ENCODE measurements at places on chromosomes 2 and 18. TPM values are rescaled to one million over a fixed set of nuclear protein-coding genes. Genes with fewer than 3 reads are reported as not detected.

DNA sequence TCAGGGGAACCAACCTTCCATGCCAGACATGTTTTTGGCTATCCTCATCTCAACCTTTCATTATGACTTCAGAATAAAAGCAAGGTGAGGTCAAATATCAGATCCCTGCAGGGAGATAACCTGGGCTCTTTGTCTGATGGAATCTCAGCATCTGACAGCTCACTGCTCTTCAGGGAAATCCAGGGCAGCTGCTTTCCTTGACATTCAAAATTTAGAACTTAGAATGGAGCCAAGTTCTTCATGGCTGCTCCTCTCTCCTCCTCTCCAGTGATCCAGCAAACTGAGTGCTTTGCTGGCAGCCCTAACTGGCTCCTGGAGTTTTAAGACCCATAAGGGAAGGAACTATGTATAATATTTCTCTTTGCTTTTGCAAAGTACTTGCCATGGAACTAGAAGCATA is 716.3 kb downstream of the TSN start:
- no peak for DNase-seq

DNA sequence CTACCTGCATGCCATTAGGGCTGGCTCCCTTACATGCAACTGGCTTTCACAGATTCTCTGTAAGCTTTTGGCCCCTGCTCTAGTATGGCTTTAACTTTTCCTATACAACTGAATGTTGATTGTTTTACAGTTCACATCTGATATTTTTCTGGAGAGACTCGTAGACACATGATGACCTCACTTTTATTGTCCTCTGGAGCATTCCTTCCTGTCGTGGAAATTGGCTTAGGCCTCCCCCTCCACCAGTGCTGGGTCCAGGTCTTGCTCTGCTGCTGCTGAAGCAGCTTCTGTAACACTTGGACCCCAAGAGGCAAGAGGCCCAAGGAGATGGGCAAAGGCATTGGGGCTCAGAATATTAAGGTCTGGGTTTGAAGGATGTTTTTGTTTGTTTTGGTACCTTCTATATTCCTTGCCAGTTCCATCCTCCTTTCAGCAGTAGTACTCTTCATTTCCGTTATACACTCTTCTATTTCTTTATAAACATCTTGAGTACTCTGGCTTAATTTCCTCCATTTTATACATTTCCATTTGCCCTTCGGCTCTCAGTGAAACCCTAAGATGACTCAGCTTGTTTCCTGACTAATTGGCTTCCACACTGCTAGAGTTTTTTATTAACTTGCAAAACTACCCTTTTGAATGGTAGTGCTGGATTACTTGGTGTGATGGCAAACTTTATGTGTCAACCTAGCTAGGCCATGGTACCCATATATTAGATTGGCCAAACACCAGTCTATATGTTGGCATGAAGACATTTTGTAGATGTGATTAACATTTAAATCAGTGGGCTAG is 219.8 kb downstream of the CDCA7 start:
- DNase-seq: no peak

DNA sequence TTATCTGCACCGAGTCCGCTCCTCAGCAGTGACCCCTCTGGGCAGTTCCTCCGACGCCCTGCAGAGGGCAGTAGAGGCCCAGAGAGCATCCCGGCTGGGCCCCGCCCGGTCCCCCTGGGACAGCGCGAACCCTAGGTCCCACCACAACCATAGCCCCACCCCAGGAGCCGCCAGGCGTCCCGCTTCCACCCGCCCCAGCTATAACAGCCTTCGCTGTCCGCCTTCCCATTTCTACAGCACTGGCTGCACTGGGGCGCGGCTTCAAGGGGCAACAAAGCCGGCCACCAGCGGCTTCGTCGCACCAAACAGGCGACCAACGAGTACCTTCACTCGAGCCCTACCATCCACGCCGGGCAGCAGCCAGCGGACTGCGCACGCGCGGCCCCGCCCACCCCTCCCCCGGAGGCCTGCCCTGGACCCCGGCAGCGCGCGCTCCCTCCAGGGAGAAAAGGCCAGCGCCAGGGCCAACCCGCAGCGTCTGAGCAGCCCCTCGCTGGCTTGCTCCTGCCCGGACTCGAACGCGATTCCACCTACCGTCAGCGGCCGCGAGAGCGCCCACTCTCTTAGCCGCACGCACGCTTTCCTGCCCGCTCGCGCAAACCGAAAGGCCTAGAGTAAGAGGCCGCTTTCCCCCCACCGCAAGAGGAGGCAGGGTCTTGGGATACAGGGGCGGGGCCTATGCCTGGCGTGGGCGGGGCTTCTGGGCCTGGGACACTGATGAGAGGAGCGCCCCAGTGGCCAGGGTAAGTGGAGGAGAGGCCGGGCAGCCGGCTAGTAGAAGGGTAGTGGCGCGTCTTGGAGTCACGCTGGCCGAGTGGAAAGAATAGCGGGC is at the start of gene NHEJ1:
NHEJ1 (minus strand) TSS at position 630 of the 832 bp plus-strand sequence. CDS start 2,453 bp downstream, outside the sequence.
- DNase-seq: peak; percentile 98

DNA sequence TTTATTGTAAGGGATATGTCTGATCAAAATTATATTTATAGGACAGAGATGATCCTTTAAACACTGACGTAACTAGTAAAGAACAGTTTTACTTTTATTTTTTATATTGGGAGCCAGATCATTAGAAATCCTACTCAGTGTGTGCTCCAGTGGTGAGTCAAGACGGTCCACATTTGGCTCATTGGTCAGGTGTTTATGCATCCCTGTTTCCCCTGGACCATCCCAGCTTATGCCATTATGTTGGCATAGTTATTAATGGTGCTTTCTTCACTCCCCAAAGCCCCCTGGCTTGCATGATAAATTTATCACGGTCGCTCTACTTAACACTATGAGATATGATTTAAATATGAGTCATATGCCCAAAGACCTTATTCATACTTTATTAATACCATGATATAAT is 293.4 kb downstream of the XIRP2 start:
- DNase-seq: no peak

GRCh38 chr2:164538240-164538866 is 82.9 kb downstream of the GRB14 start:
- no peak for DNase-seq

GRCh38 chr2:123165616-123166015 is 859.5 kb upstream of the CNTNAP5 start:
- DNase-seq: no peak

DNA sequence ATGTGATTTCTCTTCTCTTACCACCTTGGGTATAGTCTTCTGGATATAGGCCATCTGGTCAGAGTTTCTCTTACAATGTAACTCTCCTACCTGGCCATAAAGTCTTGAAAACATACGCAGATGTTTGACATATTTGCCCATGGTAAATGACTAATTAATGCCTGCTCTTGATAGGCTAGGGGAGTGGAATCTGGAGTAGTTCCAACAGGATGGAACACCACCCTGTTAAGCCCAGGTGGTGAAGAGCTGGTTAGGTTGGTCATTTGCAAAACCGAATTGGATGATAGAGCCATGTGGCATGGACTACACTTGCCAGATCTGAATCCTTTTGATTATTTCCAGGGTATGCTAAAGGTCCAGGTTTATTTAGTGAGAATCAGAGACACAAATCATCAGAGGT is 36.5 kb downstream of the HADHB start:
- DNase-seq: no peak

- no peak for DNase-seq
Measured at GRCh38 chr2:417662-418061, 129.8 kb upstream of the ALKAL2 start.

Gene CRYGC
- total RNA-seq: not detected

Gene TSPYL6
- not detected for total RNA-seq

Gene CFAP65
- total RNA-seq: not detected

Gene SNED1
- total RNA-seq: 6.7 TPM

Gene AKAIN1
- not detected for total RNA-seq
